ENCODE measurements at places on chromosomes 6 and 20.

- DNase-seq, result no peak
Observed at GRCh38 chr20:44203161-44203560, 7.4 kb downstream of the OSER1 start.

DNA sequence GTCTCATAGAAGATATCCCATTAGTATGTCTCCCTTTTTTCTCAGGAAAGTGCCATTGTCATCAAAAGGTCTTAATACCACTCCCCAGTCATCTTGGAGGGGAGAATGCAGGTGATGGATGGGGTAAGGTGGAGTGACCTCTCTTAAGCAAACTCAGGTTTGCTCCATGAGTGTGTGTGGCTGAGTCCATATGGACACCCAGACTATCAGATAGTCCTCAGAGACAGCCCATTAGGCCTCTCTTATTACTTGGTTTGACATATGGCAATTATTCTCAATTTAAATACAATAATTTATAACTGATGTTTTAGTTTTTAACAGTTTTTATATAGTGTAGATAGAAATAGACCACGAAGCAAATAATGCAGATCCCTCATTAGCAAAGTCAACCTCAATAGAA is 23.2 kb downstream of the LAMA4 start:
- DNase-seq, result no peak

- no peak for DNase-seq
Observed at GRCh38 chr6:141956046-141956761, 176.5 kb upstream of the GJE1 start.

DNA sequence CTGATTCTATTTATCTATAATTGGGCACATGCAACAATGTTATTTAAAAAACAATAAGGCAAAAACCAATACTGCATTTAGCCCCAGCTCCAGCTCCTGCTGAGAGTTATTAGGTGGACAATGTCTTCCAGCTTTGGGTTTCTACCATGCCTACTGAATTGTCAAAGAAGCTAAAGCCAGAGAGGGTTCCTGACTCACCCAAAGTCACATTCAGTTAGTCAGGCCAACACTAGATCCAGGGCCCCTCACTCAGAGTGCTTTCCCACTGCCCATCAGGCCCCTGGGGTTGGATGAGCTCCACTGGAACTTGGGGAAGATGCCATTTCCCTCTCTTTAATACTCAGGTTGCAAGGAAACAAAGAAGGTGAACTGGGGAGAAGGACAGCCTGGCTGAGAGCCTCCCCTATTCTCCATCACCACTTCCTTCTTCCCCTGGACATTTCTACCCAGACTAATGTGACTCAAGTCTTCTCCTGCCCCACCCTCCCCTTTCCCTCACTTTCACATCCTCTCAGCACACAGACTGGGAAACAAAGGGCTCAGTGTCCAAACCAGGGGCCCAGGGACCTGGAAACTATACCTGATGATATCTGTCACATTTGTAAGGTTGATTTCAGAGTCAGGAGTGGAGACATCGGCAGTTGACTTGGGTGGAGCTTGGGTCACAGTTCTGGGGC is 6.0 kb downstream of the TREM1 start:
- no peak for DNase-seq

DNA sequence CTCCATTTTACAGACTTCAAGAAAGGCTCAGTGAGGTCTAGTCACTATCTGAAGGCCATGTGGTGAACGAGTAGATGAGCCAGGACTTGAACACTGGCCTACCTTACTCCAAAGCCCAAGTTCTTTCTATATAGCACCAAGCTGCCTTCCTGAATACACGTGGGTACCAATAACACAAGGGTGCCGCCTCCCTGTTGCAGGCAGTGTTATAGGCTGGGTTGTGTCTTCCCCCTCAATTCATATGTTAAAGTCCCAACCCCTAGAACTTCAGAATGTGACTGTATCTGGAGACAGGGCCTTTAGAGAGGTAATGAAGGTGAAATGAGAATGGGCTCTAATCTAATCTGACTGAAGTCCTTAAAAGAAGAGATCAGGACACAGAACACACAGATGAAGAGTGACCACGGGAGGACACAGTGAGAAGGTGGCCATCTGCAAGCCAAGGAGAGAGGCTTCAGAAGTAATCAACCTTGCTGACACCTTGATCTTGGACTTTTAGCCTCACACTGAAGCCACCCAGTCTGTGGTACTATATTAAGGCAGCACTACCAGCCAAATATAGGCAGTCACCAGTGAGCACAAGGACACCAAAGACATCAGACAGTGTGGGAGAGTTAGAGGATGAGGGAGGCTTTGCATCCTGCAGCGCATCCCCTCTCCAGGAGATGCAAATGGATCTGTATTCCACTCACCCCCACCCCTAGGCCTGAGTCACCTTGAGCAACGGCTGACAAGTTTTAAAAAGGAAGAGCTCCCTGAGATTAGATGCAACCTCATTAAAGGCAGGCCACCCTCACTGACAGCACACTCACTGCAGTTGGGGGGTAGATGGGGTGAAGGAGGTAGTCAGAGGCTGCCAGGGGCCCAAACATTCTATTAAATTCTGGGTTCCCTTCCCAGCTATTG is 40.9 kb upstream of the LYRM2 start:
- DNase-seq, result no peak

DNA sequence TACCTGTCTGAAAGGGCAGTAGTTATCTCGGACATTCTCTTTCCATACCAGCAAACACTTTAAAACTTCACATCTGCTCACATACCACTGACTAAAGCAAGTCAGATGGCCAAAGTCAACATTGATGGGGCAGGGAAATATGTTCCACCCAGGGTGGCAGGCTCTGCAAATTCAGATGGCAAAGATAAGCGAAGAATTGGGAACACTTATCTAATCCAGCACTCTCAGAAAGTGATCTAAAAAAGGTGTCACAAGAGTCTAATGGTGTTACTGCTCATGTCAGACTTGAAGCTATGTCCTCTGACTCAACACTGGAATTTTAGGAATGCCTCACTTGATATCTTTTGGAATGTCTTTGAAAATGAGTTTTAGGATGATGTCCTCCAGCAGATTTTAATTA is 1086.2 kb downstream of the KIF16B start:
- DNase-seq, result no peak

DNA sequence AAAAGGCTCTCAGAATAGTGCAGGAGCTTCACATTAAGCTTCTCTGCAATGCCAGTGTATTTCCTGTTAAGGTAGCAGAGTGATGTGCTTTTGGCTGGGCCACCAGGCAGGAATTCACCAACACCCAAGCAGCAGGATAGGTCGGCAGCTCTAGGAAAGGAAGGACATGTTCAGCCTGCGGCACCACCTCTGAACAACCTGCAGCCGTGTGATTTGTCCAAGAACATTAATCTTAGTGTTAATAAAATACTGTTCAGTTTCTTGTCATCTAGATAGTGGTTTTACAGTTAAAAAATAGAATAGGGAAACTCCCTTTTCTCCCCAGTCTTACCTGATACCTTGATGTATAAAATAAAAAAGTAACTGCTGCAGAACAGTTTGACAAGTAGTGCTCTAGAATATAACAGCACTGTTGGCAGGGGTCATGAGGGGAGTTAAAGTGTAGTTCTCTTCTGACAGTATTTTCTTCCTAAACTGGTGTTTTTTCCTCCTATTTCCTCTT is 18.8 kb downstream of the ZNF292 start:
- DNase-seq, result no peak

DNA sequence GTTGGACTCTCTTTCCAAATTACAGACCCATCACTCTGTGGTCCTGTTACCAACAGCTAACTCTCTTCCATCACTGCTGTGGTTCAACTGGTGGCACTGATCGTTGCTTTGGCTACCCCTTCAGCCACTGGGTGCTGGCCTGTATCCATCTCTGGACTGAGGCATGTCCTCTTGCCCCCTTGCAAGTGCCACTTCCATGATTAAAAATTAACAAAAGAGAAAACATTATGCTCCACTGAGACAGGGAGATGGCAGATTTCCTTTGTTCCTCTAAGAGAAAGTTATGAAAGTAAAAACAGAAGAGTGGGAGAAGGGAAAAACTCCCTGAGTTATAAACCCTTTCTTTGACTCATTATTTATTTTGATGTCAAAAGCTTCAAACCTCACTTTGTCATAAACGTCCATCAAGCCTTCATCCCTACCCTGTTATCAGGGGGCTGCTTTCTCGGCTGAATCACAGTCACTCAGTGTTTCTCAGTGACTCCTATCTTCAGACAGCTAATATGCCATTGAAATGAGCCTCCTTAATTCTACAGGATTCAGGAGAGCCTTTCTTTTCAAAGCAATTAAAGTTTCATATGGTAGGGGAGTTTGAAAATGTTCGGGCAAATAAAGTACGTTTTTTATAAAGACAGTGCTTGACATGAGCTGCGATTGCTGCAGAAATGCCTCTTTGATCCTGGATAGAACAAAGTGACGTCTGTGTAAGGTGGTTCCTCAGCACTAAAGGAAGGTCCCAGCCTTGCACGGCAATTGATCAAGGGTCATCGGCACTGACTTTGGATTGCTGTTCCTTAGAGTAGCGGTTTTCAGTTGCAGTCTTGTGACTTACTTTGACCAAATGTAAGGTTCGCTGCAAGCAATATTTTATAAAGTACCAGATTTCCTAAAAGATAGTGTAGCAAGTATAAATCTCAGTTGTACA is 49.9 kb upstream of the PBOV1 start:
- no peak for DNase-seq

DNA sequence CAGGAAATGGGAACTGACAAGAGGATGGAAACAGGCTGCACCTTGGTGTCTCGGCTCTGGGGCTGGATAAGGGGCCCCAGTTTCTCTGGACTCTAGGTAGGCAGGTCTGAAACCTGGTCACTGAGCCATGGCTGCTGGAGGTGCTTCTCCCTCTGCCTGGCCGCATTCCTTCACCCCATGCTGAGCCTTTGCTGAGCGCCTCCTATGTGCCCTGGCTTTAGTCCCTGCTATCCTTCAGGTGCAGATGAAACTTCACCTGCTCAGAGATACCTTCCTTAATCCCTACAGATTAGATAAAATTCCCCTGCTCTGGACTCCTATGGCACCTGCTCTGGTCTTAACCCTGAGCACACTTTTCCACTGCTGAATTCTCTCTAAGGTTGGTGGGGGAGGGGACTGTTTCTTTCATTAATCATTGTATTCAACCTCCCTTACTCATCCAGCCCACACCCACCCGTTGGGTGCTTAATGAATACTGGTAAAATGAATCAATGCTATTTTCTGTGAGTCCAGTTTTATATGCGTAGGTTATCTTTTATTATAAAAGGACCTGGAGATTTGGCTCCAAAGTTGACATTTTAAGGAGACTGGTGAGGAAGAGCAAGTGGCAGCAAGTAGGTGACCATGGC is 19.3 kb downstream of the MYLK4 start:
- no peak for DNase-seq

GRCh38 chr20:35013421-35014411 is 58.0 kb downstream of the MYH7B start:
- no peak for DNase-seq

DNA sequence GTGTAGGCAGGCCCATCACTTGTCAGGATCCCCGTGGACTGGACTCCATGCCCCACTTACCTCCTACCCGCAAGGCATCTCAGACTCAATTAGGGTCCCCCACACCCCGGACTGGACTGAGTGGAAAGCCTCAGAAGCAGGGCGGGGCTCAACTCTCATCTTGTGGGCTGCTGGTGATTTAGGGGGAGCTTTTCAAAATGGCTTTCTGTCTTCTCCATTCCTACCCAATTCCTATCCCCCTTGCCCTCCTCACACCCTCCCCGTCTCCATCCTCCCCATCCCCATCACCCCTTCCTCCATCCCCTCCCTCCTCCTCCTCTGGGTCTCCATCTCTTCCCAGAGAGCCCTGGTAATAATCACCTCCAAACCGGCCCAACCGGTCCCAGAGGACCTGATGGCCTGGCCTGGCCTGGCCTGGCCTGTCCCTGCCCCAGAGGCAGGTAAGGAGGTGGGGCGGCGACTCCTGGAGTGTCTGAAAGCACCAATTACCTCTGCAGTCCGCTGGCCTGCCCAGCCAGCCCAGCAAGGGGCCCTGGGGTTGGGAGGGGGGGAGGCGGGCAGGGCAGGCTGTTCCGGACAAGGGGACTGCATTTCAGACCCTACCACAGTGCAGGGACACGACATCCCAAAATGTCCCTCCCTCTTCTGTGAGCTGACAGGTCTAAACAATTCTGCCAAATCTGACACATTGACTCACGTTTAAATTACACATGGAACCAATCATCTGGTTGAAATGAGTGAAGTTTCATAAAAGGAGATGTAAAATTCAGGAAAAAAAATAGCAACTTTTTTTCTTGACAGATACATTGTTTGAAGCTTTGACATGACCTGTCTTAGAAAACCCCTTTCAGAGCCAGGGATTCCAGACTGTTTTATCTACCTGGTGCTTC is 24.8 kb downstream of the MAFB start:
- no peak for DNase-seq

- no peak for DNase-seq
Observed at GRCh38 chr6:117075218-117075617, 190.1 kb upstream of the VGLL2 start.
